Stimulated activated CD4-positive, alpha-beta T cell treated with anti-CD3 and anti-CD28 coated beads, Interleukin-4, amount 100 ng/mL, for 4 hours (primary cell): ENCODE measurements at places on chromosomes 12 and 14.

GRCh38 chr14:64625386-64626232 is 75.8 kb downstream of the PPP1R36 start:
- no peak for DNase-seq

DNA sequence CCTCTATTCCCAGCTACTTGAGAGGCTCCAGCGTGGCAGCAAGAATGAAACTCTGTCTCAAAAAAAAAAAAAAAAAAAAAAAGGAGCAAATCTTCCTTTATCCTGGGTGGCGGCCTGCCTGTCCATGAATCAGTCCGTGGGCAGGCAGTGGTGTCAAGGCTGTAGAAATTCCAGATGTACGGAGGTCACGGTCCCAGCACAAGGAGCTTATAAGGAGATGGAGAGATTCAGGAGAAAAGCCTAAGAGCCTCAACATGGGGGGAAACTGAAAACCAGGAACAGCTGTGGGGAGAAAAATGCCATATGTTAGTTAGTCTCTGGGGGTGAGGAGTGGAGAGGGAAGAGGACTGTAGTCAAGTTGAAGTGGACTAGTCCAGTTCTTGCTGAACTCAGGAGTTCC is 130.5 kb upstream of the CRY1 start:
- no peak for DNase-seq

- no peak for DNase-seq
Measured at GRCh38 chr12:81174664-81175063, 96.8 kb downstream of the ACSS3 start.

DNA sequence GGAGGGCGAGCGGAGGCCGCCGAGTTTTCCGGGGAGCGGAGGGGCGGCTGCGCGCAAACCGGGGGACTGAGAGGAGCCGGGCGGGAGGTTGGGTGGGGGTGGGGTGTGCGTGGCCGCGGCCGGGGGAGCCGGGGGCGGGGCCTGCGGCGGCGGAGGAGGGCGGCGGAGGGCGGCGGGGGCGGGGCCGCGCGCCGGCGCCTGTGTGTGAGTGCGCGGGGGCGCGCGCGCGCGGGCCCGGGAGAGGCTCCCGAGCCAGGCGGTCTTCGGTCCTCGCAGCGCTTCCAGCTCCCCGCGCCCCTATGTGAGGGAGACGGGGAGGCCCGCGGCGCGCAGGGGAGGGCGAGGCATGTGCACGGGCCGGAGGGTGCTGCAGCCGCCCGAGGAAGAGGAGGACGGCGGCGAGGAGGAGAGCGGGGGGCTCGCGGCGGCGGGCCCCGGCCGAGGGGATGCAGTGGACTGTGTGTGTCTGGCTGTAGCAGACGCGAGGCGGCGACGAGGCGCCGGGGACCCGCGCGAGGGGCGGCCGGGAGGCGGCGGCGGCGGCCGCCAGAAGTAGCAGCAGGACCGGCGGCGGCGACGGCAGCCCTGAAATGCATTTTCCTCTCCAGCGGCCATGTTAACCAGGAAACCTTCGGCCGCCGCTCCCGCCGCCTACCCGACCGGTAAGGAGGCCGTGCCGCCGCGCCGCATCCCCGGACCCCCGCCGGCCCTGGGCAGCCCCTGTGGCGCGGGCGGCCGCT is at the start of gene DYRK2:
TSS of gene DYRK2 (plus strand) at position 225 of the 740 bp plus-strand sequence. CDS start at position 614, 389 bp downstream.
- peak; percentile 75 for DNase-seq

GRCh38 chr12:19411234-19412204 is 27.8 kb upstream of the AEBP2 start:
- no peak for DNase-seq

GRCh38 chr12:12777092-12777491 is 8.4 kb upstream of the APOLD1 start:
- DNase-seq: no peak

DNA sequence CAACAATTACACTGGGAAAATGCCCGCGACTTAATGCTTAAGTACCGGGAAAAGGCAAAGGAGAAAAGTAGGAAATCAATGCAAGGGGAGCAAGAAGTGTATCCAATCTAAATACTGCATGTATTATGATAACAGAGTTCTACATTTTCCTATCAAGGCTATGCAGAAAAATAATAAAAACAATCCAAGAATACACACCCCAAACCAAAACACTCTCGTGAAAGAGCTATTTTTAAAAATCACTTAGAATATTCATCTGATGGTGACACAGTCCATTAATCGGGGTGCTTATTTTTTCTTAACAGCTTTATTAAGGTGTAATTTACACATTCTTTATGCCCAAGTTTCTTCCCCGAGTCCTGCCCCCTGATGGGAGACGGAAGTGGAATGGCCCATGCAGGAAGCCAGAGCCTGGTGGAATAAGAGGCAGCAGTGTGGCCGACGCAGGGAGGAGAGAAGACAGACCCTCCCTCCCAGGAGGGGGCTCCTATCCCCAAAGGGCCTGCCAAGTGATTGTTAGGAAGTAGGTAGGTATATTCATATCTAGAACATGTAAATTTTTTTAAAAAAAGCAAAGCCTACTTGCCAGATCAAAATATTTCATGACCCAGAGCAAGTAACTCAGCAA is 174.3 kb downstream of the FOXN3 start:
- no peak for DNase-seq

- no peak for DNase-seq
Measured at GRCh38 chr14:99143793-99144192, 128.2 kb downstream of the BCL11B start.

DNA sequence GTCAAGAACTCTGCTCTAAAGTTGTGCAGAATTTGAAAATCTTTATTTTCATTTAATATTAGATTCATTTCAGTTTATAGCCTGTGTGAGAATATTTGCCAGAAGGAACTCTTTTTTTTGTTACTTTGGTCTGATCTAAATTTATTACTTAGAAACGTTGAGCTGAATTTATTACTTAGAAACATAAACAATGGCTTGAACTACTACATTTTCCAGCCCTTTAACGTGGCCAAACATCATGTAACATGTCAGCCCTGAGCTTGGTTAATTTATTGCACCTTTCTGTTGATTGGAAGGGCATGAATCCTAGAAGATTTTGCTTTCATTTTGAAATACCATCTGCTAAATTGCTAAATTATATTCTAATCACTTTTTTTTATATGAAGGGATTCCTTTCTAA is 241.4 kb downstream of the TMEM117 start:
- DNase-seq: no peak

DNA sequence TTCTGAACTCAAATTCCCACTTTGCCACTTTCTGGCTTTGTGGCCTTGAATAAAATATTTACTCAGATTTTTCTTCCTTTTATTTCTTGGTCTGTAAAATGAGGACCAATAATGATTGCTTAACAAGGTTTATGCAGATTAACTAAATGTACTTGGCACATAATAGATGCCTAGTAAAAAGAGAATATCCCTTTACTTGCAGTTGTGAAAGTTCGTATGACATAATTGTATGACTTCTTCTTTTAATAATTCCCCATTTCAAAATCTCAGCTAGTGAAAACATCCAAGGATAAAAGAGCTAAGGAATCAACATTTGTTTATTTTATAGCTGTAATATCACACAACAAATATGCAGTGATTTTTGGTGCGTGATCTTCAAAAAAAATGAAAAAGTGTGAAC is 215.6 kb upstream of the ATP2B1 start:
- no peak for DNase-seq

DNA sequence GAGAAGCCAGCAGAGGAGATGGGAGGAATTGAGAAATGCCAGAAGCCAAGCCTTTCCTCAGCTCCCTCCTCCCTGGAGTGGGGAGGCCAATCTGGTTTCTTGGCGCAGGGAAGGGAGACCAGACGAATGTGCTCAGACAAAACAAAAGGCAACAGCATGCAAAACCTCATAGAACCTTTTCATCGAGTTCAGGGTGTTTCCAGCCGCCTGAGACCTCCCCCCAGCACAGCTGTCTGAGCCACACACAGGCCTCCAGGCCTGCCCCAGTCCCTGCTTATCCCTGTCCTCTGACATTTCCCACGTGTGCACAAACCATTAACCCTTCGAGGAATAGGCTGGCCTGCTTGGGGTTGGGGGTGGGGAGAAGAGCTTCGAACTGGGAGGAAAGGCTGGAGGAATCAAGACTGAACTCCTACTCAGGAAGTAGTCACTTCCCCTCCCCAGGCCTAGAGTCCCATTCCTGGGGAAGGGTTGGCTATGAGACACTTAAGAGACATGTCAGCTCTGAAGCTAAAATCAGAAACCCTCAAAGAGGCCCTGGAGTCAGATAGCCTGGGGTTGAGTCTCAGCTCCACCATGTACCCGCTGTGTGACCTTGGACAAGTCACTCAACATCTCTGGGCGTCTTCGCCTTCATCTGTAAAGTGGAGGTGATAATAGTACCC is 10.7 kb downstream of the TBX3 start:
- DNase-seq: no peak

- no peak for DNase-seq
Measured at GRCh38 chr12:90514325-90514724, 440.7 kb downstream of the CCER1 start.

- DNase-seq: peak; percentile 47
Measured at GRCh38 chr12:68040450-68041075, 51.3 kb downstream of the IFNG-AS1 start.

DNA sequence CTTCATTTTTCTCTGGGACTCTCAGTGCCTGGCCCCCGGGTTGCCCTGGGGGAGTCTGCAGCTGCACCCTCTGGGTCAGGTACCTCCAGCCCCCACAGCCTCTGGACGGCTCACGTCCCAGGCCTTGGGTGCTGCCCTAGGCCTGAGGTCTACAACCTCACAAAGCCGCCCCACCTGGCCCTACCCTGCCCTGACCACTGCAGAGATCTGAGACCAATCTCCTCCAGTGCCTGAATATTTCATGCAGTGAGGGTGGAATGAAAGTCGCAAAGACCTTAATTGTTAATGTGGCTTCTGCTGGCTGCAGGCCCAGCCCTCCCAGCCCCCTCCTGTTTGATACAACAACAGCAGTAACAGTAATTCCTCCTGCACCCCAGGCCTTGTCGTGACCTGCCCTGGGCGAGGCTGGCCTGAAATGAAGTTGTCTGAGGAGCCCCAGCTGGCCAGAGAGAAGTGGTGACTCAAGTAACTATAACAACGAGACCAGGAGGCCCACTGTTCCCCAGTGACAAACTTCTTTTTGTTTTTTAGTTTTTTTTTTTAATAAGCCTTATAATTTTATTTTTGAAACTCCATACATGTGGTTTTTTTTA is 8.8 kb upstream of the CCDC85C start:
- DNase-seq: no peak

GRCh38 chr14:61183196-61183885 is 97.8 kb downstream of the TMEM30B start:
- DNase-seq: no peak

- DNase-seq: no peak
Measured at GRCh38 chr12:67621112-67621511, 27.4 kb upstream of the DYRK2 start.

GRCh38 chr14:51521764-51522163 is 129.9 kb upstream of the FRMD6 start:
- no peak for DNase-seq

- DNase-seq: peak; percentile 3
Measured at GRCh38 chr12:42091769-42092168, 52.9 kb downstream of the GXYLT1 start.

DNA sequence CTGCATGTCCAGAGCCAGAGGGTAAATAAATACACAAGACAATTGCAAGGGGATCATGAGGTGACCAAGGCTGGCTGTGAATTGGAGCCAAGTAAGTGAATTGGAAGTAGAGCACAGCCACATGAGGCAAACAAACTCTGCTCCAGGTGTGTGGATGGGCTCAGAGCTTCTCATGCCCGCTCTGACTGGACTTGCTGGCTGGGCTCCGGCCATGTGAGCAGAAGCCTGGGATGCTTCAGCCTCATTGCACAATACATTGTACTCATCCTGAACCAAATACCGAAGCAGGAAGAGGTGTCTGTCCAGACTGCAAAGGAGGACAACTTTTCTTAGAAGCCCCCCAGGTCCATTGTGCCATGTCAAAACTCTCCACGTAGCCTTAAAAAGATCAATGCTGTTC is 193.0 kb downstream of the TTC8 start:
- DNase-seq: no peak

DNA sequence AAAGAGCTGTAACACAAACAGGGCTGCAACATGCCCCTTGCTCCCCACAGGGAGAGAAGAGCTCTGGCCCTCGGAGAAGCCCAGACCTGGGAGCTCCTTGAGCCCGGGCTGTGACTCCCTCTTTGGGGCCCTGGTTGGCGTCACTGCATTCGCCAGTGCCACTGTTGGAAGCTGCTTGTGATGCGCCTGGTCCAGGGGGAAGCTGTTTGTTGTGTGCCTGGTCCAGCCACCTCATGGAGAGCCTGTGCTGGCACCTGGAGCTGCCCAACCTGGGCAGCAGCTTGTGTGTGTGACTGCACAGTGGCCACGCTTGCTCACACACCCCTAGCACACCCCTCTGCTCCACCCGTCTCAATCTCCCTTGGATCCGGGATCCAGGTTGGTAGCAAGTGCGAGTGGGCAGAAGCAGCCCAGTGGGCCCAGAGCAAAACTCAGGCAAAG is 49.5 kb downstream of the A2M start:
- DNase-seq: no peak

- no peak for DNase-seq
Measured at GRCh38 chr12:115504306-115505290, 772.9 kb downstream of the MED13L start.

DNA sequence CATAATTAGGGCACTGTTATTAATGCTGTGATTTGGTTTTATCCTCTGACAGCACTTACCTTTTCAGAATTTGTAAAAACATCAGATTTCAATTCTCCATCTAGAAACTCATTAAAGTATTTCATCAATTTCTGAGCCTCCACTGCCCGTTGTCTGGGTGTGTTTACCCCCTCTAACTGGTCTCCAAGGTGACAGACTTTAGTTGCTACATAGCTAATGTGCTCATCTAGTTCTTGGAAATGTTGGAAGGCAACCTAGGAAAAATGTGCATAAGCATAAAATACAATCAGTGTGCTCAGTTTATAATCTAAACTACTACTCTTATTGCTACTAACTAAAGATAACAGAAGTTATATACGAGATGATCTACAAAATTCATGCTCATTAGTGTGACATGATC is 24.6 kb downstream of the EXOC5 start:
- no peak for DNase-seq

DNA sequence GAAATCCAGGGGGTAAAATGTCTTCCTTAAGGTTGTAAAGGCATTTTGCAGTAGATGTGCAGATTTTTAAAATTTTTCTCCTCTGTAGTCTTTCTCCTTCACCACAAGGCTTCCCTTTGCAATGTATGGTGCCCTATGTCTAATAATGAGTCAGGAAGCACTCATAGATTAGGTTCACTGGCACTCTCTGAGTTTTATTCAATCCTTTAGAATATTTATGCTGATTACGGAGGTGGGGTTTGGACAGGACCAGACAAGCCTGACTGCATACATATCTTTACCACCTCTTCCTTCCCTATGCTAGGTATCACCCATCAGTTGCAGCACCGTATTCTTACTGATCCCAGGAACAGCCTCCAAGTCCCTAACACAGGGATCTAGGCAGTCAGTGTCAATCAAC is 99.5 kb downstream of the NEDD1 start:
- no peak for DNase-seq

GRCh38 chr14:55772486-55772885 is 192.5 kb downstream of the KTN1 start:
- no peak for DNase-seq

GRCh38 chr12:68460236-68460635 is 128.1 kb upstream of the MDM1 start:
- DNase-seq: no peak
